Right lung (tissue), 10 donors: ENCODE measurements at places on chromosomes 2 and 18. TPM values are rescaled to one million over a fixed set of nuclear protein-coding genes. Genes with fewer than 3 reads are reported as not detected.

- DNase-seq, result no peak
Observed at GRCh38 chr2:102137138-102137537, 5.4 kb upstream of the IL1R1 start.

GRCh38 chr2:70440621-70441020 is 113.0 kb downstream of the TGFA start:
- no peak for DNase-seq

DNA sequence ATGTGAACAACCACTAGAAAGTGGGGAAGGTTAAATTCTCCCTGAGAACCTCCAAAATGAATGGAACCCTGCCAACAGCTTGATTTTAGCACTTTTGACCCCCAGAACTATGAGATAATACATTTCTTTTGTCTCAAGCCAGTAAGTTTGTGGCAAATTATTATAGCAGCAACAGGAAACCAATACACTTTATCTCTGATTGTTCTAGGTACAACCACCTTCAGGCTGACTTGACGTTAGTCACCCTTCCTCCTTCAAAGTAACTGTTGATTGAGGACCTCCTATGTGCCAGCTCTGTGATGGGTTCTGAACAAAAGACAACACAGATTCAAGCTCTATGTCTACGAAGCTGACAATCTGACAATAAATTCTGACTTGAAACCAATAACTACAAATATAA is 318.9 kb downstream of the NCKAP5 start:
- no peak for DNase-seq

DNA sequence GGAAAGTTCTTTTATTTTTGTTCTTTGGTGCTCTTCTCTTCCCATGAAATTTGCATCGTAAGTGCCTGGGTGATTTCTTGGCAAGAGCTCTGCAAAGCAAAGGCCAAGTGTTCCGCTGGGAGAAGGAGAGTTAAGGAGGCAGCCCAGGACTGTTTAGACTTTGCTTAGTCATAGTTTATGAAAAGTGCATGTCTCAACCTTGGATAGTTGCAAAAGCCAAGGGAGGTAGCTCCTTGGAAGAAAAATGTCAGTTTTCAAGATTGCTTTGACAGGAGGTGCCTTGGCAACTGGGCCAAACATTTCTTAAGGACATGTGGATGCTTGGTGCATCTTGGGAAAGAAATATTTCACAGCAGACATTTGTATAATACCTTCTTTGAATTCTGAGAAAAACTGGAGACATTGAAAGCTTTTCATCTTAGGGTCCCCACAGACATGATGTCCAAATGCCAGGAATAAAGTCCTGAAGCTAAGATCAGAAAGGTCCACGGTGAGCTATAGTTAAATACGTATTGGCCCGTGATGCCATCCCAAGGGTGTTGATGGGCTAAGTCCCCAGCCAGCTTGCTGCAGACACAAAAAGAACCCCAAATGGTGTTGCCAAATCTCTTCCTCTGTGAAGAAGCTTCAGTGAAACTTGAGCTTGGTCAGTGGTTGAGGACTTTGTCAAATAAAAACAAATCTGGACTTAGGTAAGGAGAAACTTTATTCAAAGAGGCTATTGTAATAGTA is 96.3 kb upstream of the THUMPD2 start:
- no peak for DNase-seq

DNA sequence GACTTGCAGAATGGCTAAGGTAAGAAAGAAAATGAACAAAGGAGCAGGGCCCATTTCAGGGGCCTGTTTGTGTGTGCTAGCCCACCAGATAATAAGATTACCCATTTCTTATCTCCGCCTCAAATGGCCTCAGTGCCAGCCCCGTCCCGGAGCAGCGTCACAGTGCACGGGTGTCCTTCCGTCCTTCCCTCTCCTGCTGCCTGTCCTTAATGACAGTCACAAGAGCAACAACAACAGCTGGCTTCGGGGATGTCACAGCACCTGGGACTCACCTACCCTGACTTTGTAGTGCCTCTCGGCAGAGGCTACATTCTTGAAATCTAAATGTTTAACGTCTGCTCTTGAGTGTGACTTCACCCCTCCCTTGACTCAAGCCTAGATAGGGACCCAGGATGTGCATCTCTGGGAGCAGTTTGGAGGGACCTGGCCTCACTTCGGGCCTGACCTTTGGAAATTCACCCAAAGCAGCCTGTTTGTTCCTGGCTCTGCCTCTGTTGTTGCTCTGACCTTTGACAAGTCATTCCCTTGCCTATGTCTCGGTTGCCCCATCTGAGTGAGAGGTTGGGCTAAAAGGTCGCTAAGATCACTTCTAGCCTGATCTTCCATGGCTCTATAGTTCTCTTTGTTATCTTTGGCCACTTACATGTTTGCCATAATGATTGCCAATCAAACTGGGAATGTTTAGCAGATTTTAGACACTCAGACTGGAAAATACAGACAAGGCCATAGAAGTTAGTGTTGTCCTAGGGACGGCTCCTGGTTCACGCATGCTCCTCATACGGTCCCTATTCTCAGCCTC is 122.5 kb downstream of the KLHL29 start:
- no peak for DNase-seq

GRCh38 chr2:131026919-131027318 is 66.3 kb downstream of the FAM168B start:
- DNase-seq, result no peak

- no peak for DNase-seq
Observed at GRCh38 chr2:204078003-204078698, 141.6 kb downstream of the ICOS start.

DNA sequence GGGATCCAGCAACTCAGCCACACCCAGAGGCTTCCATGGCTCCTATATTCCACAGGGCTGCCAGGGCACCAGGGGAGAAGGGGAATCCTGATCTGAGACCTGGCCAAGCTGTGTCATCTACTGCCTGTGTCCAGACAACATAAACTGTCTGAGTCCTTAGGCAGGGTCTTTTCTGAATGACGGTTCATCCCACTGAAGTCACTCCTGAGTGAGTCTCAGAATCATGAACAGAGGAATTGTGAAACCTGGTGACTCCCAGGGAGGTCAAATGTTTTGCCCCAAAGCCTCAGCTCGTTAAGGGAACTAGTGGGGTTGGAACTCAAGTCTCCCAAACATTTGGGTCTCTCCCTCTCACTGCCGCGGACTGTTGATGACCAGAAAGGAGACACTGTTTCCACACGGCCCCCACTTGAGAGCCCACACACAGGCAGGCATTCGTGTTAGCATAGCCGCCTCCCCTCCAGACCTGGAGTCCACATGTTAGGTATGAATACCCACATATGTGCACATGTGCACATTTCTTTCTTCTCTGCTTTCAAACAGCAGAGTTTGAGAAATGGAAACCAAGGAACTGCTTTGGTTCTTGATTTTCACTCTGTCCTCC is 125.0 kb upstream of the MSH6 start:
- DNase-seq, result no peak

DNA sequence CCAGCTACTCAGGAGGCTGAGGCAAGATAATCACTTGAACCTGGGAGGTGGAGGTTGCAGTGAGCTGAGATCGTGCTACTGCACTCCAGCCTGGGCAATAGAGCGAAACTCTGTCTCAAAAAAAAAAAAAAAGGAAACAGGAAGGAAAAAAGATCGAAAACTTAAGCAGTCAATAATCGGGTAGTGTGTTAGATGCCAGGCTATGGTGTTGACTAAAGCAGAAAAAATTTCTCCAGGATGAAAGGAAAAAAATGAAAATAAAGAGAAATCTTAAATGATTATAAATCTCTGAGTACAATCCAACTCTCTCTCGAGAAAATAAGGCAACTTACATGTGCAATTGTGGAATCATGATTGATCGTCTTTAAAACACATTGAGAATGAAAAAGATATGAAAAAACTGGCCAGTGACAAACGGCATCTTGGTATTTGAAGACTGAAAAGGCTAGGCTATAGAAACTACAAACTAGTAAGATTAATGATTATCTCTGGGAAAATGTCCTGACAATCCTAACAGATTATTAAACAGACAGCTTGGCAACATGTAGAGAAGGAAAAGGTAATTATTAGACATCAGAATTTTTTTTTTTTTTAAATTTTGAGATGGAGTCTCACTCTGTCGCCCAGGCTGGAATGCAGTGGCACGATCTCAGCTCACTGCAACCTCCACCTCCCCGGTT is 16.3 kb upstream of the EPHA4 start:
- no peak for DNase-seq

GRCh38 chr2:38708900-38709566 is 42.1 kb downstream of the SRSF7 start:
- DNase-seq, result no peak

DNA sequence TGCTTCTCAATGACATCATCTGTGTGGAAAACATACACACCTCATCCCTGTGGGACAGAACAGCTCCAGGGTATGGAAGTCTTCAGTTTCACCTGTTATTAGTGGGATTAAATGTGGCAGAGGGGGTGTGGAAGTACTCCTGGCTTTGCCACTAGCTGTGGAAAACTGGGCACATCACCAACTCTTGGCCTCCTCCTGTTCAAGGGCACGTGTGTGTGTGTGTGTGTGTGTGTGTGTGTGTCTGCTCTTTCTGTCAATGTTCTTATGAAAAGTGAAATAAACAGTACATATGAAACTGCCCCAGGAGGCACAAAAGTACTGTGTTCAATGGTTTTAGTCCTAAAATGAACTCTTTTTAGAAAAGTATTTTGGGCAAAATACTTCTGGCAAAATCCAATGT is 65.9 kb downstream of the MTHFD2 start:
- no peak for DNase-seq

DNA sequence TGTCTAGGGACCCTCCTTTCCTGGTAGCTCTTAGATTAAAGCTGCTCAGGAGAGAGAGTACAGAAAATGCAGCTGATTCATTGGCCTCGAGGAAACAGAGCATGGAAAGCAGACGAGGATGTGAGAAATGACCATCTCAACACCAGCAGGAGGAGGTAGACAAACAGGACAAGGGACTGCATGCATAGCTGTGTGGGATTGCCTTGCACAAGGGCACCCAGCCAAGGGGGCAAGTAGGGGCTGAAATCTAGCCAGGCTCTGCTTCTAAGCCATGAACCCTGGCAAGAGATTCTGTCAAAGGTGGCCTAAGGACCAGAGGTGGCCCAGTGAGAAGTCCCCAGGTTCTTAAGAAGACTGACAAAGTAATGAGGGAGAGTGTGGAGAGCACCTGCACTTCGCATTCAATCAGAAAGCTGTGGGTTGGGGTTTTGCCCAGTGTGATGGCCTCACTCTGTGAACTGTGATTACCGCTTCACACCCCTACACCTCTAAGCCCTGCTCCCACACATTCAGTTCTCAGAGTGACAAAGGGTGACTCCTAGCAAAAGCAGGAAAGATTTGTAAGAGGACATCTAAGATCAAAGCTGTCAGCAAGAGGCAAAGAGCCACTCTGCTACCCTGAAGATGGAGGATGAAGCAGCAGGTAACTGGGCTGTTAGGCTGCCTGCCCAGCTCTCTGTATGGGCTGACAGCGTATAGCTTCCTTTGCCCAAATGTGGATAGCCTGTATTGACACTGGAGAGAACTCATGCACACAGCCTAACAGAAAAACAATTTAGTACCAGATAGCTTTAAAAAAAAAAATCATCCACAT is 151.3 kb upstream of the PELI1 start:
- DNase-seq, result no peak

DNA sequence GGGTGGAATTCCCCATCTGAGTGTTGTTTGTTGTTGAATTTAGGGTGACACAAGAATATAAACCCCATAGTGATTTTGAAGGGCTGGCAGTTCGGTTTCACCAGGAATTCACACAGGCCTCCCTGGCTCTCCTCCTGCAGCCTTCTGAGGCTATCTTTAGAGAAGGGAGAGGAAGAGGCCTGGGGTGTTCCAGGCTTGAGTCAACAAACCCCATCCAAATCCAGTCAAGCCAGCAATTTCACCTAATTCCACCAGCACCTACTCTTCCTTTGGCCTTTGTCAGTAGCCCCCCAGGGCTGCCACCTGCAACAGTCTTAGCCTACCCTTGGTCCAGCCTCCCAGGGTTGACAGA is 32.0 kb downstream of the MARCHF4 start:
- DNase-seq, result no peak

- no peak for DNase-seq
Observed at GRCh38 chr2:33212151-33212550, 264.3 kb upstream of the RASGRP3 start.

DNA sequence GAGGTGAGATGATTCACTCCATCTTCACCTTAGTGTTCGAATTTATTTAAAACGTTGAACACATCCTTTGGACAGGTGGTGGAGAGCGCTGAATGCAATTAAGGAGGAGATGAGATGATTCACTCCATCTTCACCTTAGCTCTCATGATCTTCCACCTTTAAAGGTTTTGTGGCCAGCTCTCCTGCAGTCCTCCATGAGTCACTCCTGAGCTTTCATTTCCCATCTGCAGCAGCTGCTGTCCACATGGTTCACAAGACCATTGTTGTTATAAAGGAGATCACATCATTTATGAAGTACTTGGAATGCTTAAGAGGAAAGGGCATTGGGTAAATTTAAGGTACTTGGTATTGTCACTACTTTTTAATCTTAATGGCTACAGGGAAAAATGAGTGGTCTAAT is 298.5 kb downstream of the PAX3 start:
- DNase-seq, result no peak

GRCh38 chr2:113283704-113284284 is 5.1 kb upstream of the PAX8 start:
- DNase-seq, result no peak

DNA sequence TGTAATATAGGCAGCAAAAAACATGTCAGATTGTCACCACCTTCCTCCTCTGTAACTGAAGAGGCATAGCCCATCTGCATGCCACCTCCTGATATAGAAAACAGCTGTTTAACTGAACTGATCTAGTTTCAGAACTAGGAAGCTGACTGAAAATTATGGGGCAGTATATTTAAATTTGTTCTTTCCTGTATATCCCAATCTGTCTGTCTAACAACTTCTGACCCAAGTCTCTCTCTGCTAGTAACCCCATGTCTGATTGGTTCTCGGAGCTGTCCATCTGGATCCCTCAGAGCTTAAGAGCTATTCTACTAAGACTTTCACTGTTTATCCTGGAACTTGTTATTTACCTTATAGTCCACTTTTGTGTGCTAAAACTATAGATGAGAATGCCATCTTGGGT is 68.2 kb upstream of the SLC35G4 start:
- DNase-seq, result no peak

- DNase-seq, result no peak
Observed at GRCh38 chr2:179636995-179637394, 224.4 kb downstream of the ZNF385B start.

GRCh38 chr2:99573634-99574251 is 83.9 kb upstream of the REV1 start:
- DNase-seq, result no peak

L3MBTL4 gene
- polyA plus RNA-seq, result 5.2 TPM

TUBB6 gene
- polyA plus RNA-seq, result 63.9 TPM

GALNT5 gene
- polyA plus RNA-seq, result 6.4 TPM

CCDC74B gene
- 5.5 TPM for polyA plus RNA-seq

ADD2 gene
- polyA plus RNA-seq, result 6.4 TPM

NEU2 gene
- not detected for polyA plus RNA-seq

GRP gene
- polyA plus RNA-seq, result 56.9 TPM

DNAH7 gene
- polyA plus RNA-seq, result 5.0 TPM

RNF144A gene
- polyA plus RNA-seq, result 31.4 TPM

CEBPZ gene
- 73.8 TPM for polyA plus RNA-seq

VSNL1 gene
- polyA plus RNA-seq, result 19.4 TPM

MEP1B gene
- polyA plus RNA-seq, result 0.09 TPM

RAB17 gene
- 18.1 TPM for polyA plus RNA-seq

C1QL2 gene
- polyA plus RNA-seq, result not detected

TCF23 gene
- polyA plus RNA-seq, result 0.13 TPM

EGR4 gene
- not detected for polyA plus RNA-seq
